ENCODE measurements at places on chromosomes 16 and 17. TPM values are rescaled to one million over a fixed set of nuclear protein-coding genes. Genes with fewer than 3 reads are reported as not detected.

UMOD gene
- not detected for total RNA-seq

CPNE7 gene
- total RNA-seq = not detected

GAS7 gene
- 115 TPM for total RNA-seq

GPRC5C gene
- total RNA-seq = 24.2 TPM

KATNIP gene
- total RNA-seq = 10.0 TPM

CCR7 gene
- total RNA-seq = 0.29 TPM

PRAC1 gene
- total RNA-seq = not detected

TBX2 gene
- total RNA-seq = 17.0 TPM

EIF1 gene
- total RNA-seq = 1,102 TPM
